ENCODE measurements at places on chromosomes 13 and 19. TPM values are rescaled to one million over a fixed set of nuclear protein-coding genes. Genes with fewer than 3 reads are reported as not detected.

Gene ZNF577
- 30.8 TPM for total RNA-seq

Gene ELAVL3
- total RNA-seq: 121 TPM

Gene TGFBR3L
- 34.0 TPM for total RNA-seq

Gene NDFIP2
- total RNA-seq: 113 TPM

Gene FFAR3
- total RNA-seq: not detected

Gene KIR2DL1
- total RNA-seq: not detected

Gene C19orf47
- total RNA-seq: 45.4 TPM

Gene LILRA5
- not detected for total RNA-seq

Gene CCDC169
- 5.0 TPM for total RNA-seq

Gene ALDH16A1
- 9.0 TPM for total RNA-seq

Gene PSPN
- total RNA-seq: 3.4 TPM

Gene ZNF583
- total RNA-seq: 15.8 TPM

DNA sequence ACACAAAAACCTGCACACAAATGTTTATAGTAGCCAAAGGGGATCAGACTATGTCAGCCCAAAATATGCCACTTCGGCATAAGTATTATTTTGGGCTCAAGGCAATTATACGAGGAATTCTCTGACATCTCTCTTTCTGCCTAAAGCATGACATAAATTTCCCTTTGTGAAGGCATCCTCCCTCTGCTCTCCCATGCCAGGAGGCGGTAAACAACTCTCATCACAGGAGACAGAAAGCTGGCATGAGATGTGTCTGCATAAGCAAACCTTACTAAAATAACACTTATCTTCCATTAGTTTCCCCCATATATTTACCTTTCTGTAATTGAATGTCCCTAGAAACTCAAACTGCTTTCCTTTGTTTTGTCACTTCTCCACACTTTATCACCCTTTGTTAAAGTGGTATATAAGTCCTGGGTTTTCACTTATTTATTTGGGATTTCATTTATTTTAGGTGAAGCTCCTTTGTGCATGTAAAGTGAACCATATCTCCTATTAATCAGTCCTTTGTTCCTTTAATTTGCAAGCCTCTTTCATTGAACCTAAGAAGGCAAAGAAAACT lies 68.3 kb downstream of the LACC1 start:
- DNase-seq: no peak

- DNase-seq: no peak
These were observed 167.7 kb downstream of the TSHZ3 start for GRCh38 chr19:31181535-31181934.

DNA sequence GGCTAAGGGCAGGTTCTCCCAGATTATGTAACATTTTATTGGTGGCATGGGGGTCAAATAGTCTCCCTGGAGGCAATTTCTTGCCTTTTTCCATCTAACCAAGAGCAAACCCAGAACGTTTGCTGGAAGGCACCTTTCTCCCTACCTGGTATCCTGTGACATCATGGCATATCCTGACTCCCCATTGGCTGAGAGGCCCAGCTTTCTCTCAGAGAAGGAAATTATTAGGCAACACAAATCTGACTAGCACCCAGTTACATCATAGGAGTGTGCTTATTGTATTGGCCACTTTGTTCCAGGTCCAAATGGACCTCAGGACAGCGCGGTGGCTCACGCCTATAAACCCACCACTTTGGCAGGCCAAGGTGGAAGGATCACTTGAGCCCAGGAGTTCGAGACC lies 13.0 kb downstream of the NTN5 start:
- DNase-seq: no peak

- DNase-seq: peak; percentile 87
These were observed at the start of gene S1PR5 for GRCh38 chr19:10517361-10517759. TSS of gene S1PR5 (minus strand) at chr19:10517447. CDS start at chr19:10515011, 2,436 bp downstream.

DNA sequence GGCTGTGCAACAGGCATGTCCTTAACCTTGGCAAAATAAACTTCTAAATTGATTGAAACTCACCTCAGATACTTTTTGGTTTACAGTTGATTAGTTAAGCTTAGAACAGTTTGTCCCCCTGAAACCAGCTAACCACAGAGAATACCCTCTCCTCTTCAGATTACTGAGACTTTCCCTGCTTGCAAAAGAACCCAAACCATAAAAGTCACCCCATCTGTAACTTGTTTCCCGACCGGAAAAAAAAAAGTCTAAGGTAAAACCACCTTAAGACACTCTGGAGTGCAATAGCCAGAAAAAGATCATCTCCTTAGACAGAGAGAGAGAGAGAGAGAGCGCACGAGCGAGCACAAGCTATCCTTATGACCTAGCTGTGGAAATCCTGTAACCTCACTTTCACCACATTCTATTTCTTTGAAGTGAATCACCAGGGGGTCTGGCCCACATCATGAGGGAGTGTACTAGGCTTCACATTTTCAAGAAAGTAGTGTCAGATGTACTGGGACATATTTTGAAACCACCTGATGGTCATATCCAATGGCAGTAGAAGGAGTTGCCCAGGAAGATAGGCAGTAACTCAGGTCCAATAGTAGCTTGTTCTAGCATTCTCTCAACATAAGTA lies 11.1 kb upstream of the GTF2F2 start:
- DNase-seq: no peak

- DNase-seq: peak; percentile 72
These were observed 1.5 kb upstream of the BCAT2 start for GRCh38 chr19:48812094-48812929.

DNA sequence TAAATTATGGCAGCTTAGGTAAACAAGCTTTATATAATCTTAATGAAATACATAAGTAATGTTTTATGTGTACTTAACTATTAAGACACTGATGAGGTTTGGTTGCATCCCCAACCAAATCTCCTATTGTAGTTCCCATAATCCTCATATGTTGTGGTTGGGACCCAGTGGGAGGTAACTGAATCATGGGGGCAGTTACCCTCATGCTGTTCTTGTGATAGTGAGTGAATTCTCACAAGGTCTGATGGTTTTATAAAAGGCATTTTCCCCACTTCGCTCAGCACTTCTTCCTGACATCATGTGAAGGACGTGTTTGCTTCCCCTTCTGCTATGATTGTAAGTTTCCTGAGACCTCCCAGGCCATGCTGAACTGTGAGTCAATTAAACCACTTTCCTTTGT lies 212.7 kb downstream of the DIAPH3 start:
- no peak for DNase-seq

DNA sequence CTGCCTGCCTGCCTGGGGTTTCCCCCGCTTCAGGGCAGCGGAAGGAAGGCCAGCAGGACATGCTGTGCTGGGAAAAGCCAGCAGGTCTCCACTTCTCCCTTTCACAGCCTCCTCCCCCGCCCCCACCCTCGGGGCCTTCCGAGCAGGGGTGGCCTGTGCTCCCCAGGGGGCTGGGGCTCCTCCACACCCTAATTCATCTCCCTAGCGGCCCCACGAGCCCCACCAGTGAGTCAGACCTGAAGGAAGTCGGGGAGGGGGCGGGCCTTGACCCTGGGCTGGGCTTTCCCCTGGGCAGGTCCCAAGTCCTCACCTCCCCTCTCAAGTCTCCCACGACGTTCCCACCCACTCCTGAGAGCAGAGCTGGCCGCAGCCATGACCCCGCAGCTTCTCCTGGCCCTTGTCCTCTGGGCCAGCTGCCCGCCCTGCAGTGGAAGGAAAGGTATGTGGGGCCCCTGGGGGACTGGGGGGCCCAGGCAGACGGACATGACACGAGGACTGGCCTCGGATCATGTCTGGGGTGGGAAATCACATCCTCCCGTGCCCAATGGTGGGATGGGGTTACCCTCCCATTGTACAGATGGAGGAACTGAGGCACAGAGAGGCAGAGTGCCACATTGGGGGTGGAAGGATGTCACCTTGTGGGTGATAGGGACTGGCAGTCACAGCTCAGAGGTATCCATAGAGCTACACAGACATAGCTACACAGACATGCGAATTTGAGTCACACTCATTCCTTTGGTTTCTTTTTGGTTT lies at the start of gene EBI3:
Gene EBI3 (plus strand): TSS at position 345 of the 753 bp plus-strand sequence. CDS start 28 bp downstream, at position 373.
- peak; percentile 14 for DNase-seq

DNA sequence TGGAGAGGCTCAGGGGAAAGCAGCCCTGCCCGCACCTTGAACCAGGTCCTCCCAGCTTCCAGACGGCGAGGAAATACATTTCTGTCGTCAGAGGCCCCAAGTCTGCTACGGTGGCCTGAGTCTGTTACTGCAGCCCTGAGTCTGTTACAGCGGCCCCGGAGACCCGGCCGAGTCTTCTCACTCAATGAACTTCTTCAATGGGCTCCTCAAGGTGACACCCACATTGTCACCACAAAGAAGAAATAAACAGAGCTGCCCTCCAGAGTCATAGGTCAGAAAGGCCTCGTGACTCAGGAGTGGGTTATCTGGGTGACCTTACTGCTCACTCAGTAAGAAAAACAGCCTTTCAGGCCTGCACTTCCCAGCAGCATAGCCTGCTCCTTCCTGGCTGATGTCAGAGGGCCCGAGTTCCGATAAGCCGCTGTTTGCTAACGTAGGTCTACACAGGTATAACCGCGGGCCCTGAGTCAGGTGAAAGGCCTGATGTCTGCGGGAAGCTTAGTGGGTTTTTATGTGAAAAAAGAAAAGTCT lies 66.9 kb upstream of the TM9SF2 start:
- no peak for DNase-seq

- peak; percentile 78 for DNase-seq
These were observed 3.0 kb downstream of the PRKD2 start for GRCh38 chr19:46713781-46714443.

GRCh38 chr13:110607675-110608224 lies 7.6 kb upstream of the NAXD start:
- no peak for DNase-seq

- DNase-seq: no peak
These were observed 25.8 kb upstream of the NANOS3 start for GRCh38 chr19:13850910-13851733.

GRCh38 chr13:95341441-95341840 lies 40.2 kb upstream of the ABCC4 start:
- no peak for DNase-seq

DNA sequence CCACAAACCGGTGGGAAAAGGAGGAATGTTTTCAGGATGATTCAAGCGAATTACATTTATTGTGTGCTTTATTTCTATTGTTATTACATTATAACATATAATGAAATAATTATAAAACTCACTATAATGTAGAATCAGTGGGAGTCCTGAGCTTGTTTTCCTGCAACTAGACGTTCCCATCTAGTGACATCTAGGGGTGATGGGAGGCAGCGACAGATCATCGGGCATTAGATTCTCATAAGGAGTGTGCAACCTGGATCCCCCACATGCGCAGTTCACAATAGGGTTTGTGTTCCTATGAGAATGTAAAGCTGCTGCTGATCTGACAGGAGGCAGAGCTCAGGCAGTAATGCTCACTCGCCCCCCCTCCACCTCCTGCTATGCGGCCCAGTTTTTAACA lies 54.5 kb downstream of the SPTBN4 start:
- DNase-seq: no peak

- DNase-seq: no peak
These were observed 1.9 kb upstream of the TEKTIP1 start for GRCh38 chr19:3537101-3537437.

All from dorsolateral prefrontal cortex (tissue), 122 donors.